GM04503 (cell line): ENCODE measurements at places on chromosomes 1 and 21.

GRCh38 chr1:113178522-113178921 is 105.5 kb downstream of the LRIG2 start:
- no peak for DNase-seq

- DNase-seq: no peak
Observed at GRCh38 chr1:51648180-51649109, 31.6 kb downstream of the OSBPL9 start.

- DNase-seq: no peak
Observed at GRCh38 chr1:9058465-9058864, 11.0 kb downstream of the SLC2A5 start.

DNA sequence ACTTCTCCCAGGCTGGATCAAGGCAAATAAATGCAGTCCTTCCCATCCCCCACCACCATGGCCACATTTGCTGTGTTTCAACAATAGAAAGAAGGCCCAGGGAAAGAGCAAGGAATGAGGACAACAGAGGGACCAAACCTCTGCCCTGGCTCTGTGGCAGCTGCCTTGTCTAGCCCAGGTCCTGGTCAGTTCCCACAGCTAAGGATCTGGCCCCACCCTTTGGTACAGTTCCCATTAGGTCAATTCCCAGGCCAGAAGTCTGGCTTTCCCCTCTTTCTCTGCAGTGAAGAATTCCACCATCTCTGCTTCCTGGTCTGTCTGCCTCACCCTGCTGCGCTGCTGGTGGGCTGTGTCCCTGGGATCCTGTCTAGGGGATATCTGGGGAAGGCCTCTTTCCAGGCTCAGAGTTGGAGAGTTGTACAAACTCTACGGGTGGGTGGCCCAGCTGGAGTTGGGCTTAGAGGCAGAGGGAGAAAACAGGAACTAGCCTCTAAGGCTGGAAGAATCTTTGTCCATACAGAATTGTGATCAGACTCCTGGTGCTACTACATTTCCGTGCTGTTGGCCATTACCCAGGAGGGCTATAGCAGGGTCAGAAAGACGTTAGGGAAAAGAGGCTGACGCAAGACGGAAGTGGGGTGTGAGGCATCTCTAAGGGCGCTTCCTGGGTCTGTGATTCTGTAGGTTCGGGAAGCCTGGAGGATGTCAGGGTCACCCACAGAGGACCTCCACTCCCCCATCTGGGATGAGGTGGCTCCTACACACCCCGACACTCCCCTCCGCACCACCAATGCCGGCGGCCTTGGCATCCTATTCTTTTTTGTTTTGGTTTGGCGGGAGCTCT is 953 bp upstream of the NDUFS2 start:
- DNase-seq: peak; percentile 49

GRCh38 chr1:201111672-201112071 is 554 bp downstream of the CACNA1S start:
- no peak for DNase-seq

GRCh38 chr1:85884372-85885035 is 176.3 kb upstream of the ZNHIT6 start:
- no peak for DNase-seq

DNA sequence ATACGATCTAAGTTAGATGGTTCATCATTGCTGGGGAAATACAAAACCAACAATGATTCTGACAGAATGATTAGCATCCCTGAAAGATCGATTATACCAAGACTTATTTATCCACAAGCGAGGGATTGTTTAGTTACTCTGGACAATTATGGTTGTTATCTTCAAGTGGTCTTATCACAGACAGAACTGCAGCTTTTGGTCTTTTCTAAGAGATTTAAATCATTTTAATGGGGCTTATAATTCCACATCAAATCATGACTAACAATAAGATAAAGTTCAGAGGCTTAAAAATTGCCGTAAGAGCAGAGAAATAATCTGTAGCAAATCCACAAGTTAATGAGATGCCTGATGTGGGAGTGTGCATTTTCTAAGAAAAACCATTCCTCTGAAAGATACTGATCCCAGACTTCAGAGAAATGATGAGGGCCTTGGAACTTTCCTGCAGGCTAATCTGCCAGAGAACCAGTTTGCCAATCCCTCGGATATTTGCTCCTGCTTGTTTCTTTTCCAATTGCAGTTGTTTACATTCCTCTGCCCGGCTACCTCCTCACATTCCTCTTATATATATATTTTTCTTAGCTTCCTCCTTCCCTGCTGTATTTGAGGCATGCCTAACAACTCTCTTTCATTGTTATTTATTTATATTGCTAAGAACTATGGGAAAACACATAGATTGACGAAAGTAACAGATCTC is 134.8 kb downstream of the BACH1 start:
- DNase-seq: no peak

DNA sequence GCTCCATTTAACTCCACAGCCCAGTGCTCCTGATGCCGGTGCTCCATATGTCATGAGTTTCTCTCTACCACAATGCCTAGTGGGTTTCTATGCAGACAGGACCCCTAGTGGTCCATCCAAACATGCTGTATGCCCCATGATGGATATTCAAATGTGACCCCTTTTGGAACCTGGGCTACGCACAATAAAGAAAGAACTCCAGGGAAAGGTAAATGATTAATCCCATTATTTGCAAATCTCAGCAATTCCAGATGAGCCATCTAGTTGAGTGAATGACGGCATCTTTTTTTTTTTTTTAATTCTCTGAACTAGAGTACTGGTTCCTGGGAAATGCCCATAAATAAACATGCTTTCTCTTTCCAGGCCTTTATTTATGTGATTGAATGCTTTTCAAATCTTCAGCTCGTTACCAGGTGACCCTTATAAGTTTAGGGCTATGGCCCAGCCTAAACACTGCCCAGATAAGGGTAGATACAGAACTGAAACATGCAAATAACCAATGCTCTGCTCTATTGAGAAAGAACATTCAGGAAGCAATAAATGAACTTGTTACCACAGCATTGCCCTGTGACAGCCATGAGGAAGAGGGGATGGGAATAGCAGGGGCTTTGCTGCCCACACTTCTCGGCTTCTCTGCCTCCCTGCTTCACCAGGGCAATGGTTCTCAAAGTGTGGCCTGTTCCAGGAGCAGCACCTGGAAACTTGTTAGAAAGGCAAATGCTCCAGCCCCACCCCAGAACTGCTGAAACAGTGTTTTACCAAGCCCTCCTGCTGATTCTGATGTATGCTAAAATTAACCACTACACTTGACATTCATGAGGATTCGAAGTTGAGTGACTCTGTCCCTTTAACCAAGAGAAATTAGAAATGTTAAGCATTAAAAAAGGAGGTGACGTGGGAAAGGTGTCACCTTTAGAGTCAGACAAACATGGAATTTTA is 151.7 kb downstream of the SEC16B start:
- DNase-seq: no peak

GRCh38 chr21:25970254-25970930 is 200.2 kb downstream of the APP start:
- DNase-seq: no peak

GRCh38 chr1:89771991-89772560 is 48.8 kb upstream of the LRRC8D start:
- DNase-seq: no peak

DNA sequence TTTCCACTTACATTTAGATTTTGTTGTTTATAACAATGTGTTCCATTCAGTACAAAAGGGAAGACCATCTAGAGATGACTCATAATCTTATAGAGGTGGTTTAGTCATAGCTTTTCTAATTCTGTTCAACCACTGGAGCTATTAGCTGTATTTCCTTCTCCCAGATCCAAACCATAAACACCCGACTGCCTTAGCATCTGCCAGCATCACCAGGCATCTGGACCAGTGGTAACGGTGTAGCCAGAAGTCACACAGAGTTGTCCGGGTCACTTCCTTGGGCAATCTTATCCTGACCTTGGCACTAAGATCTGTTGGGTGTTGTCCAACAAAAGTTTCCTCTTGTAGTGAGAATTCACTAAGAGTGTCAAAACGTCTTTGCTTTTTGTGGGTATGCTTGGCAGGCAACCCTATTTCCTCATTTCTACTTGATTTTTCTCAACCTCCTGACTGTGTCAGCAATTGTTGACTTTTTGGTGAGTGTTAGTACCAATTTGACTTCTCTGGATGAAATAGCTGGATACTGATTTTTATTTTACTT is 372.1 kb upstream of the B3GALT2 start:
- no peak for DNase-seq

GRCh38 chr1:150151291-150152181 is 1.8 kb downstream of the PLEKHO1 start:
- DNase-seq: no peak

GRCh38 chr21:45570826-45571601 is 28.8 kb upstream of the SLC19A1 start:
- peak; percentile 65 for DNase-seq

DNA sequence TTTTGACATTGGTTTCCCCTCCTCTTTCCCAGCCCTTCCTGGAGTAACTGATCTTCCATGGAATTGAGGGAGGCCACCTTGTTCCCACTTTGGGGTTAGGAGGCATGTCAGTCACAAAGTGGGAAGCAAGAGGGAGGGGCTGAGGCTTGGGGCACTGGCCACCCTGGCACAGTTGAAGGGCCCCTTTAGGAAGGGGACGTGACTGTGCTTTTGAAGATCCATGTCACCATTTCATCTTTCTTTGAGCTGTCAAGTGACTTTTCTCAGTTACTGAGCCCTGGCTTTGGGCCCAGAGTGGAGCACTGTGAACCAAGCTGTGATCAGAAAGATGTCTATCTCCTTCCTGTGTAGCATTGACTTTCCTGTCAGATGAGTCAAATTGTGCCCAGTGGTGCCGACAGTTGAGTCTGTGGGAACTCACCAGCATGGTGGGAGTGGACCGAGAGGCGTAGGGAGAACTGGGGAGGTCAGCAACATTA is 38.5 kb upstream of the TDRD10 start:
- DNase-seq: no peak
